ENCODE measurements at places on chromosomes 3 and 15. TPM values are rescaled to one million over a fixed set of nuclear protein-coding genes. Genes with fewer than 3 reads are reported as not detected.

Gene ISLR
- total RNA-seq: not detected

Gene CHRD
- total RNA-seq: 0.04 TPM

DNA sequence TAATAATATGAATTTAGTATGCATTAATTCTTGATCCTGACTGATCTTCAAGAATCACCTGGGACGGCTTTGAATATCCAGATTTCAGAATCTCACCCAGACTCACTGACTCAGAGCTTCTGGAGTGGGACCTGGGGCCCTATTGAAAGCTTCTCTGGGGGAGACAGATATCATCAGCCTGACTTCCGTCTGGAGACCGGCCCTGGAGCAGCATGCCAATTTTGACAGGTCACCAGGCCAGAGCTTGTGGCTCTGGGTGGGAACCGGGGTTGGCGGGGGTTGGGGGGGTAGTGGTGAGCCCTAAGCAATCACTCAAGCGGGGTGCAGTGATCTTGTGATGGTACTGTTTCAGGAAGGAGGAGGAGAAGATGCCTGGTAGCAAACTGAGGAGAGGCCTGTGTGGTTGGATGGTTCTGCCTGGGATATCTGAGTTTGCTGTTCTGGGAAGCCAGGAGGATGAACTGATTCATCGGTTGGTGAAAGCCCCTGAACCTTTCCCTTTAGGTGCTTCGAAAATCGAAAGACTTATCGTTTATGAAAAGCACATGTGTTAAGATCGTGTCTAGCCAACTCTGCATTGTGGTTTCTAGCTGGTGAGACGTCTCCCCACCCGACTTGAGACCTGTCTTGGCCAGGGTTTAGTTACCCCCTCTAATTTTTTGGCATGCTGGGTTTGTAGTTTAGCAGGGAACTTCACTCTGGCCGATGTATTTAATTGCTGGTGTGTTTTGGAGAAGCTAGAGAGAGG lies 263.9 kb upstream of the C2CD4B start:
- H3K27me3 ChIP-seq: no peaks in the 10 kb centered on the region
- H3K4me1 ChIP-seq: no peaks in the 10 kb centered on the region
- no peak overlapping the region for H3K4me3 ChIP-seq

DNA sequence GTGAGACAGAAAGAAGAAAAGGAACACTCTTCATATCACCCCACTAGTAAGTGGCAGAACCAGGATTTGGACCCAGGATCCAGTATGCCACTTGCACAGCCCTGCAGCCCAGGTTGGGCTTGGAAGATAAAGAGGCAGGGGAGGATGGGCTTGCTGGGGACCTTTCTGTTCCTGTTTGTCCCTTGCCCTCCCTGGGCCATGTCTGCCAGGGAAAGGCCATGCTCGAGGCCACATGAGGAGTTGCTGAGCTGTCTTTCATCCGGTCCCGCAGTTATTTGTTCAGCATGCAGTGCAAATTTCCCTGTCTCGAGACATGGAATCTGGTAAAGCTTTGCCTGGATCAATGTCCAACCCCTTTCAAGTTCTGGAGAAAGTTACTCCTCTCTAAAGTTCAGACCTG lies 116.0 kb upstream of the MRPS22 start:
- DNase-seq: no peak
- no peaks in the 10 kb centered on the region for H3K4me1 ChIP-seq
- H3K27me3 ChIP-seq: no peaks in the 10 kb centered on the region
- no peaks in the 10 kb centered on the region for H3K36me3 ChIP-seq

DNA sequence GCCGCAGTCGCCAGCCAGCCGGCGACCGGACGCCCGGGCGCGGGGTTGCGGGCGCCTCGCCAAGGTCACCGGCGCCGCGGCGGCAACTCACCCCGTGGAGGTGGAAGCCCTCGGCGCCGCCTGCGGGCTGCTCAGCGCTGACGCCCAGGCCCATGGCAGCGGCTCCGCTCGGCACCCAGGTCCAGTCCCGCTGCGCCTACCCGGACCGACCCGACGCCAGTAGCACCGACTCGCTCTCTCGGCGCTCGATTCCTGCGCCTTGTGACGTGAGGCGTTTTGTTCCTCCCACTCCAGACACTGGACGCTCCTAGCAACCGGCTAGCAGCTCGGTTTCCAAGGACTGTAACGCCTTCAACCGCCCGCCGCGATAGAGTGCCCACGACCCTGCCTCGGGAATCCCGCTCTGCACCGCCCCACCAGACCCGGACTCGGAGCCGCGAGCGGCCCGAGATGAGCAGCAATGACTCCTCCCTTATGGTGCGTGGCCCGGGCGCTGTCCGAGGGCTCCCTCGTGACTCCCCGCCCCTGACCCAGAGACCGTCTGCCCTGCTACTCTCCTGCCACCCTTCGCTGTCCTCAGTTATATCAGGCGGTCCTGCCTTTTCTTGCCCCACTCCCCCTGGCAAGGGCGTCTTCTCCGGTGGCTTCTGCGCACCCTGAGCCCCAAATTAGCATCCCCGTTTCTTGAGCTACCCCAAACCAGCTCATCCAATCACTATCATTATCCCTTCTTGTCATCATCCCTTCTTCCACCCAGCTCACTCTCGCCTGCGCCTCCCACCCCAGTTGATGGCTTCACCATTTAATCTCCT lies at the start of the genes GORASP1 and TTC21A:
Gene GORASP1 (minus strand): TSS at position 240 of the 812 bp plus-strand sequence. CDS start 86 bp downstream, at position 154.
Gene TTC21A (plus strand): TSS at position 293 of the 812 bp plus-strand sequence. CDS start 158 bp downstream, at position 451.
- no peaks in the 10 kb centered on the region for H3K27me3 ChIP-seq
- H3K27ac ChIP-seq: peak within 1 kb of the TSS; percentile 66
- no peaks in the 10 kb centered on the region for H3K36me3 ChIP-seq
- H3K4me3 ChIP-seq: peak within 1 kb of the TSS; percentile 71
- peaks cover 29% of the 10 kb centered on the region for H3K4me1 ChIP-seq

Measured in CD8-positive, alpha-beta memory T cell (primary cell).